NCI-H510A (cell line): ENCODE measurements at places on chromosomes 16 and 17.

DNA sequence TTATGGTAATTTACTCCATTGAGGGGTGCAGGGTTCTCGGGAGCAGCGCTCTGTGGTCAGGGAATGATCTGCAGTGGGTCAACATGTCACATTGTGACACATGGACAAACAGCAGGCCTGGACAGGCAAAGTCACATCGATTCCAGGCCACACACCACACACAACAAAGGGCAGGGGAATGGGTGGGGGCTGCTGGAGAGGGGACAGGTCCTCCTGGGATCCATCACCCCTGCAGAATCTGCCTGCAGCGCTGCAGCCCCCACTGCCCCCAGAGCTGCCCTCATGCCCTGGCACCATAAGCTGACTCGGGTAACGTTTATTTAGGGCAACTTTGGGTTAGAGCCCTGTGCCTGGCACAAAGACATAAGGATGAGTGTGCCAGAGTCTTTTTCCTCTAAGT, 9.1 kb downstream of the PEMT start:
- no peak for DNase-seq

DNA sequence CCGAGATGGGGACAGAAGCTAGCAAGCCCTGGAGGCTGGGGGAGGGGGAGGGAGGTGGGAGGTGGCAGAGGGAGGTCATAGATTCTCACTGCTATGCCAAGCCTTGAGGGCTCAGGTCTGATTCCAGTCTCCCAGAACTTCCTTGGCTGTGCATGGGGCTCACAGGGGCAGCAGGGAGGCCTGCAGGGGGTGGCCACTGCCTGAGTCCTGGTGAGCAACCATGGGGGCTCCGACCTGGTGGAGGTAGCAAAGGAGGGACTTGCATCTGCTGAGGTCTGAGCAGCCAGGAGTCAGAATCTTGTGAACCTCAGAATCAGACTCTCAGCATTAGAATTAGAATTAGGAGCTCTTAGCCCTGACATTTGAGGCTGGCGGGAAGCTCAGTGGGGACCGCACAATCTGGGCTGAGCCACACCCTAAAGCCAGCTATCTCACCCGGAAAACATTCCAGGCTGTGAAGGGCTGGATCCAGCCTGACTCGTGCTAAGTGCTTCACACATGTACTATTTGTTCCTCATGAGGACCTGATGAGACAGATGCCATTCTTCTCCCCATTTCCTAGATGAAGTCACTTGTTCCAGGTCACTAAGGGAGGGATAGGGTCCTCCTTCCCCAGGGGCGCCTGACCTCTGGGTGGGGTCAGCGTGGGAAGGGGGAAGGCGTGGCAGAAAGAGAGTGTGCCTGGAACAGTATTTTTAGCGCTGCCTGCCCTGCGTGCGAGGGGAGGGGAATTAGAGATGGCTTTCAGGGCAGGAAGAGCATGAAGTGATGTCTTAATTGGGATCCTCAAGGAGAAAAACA, 17.3 kb upstream of the KCNJ12 start:
- DNase-seq, result no peak

GRCh38 chr17:82110298-82110697, 12.3 kb upstream of the FASN start:
- no peak for DNase-seq

DNA sequence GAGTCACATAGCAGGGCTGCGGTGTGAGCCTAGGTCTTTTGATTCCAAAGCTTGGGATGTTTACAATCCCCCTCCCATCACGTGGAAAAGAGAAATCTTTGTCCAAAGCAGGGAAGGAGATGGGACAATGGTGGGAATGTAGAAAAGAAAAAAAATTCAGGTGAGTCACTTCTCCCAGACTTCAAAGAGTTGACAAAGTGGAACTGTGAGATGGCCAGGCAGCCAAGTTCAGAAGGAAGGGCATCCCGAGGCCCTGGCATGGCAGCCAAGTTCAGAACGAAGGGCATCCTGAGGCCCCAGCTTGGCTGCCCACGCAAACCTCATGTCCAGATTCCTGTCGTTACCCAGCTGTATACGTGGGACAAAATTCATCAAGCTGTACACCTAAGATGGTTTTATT, 47.5 kb downstream of the FOXL1 start:
- no peak for DNase-seq

DNA sequence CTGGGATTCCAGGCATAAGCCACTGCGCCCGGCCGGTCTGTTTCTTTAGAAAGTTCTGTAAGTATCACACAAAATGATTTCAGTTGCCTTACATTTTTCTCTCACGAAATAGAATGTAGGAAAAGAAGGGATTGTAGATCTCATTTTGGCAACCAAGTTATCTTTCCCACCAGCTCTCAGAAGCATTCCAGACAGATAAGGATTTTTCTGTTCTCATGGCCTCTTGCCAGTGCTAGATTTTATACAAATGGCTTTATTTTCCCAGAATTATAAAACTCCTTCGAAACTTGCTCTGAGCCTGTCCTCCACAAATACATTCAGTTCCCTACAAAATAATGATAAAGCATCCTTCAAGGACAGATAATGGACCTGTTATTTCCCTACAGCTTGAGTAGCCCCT, 46.9 kb downstream of the LCMT1 start:
- DNase-seq, result no peak

DNA sequence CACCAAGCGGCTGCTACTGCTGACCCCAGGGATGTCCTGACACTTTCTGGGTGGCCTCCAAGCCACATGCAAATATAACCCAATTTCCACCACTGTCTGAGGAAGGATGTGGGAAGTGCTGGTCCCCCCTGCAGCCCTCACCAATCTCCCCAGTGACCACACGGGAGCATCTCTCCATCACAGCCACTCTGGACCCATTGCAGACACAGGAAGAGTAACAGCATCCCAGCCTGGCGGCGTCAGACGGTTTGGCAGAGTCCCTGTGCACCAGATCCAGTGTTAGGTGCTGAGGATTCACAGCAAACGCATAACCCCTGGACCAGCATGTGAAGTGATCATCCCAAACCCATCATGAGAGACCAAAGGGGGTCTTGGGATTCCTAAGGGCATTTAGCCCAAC, 163.7 kb upstream of the TNRC6C start:
- DNase-seq, result no peak

GRCh38 chr16:927406-927805, 43.4 kb downstream of the LMF1 start:
- no peak for DNase-seq

DNA sequence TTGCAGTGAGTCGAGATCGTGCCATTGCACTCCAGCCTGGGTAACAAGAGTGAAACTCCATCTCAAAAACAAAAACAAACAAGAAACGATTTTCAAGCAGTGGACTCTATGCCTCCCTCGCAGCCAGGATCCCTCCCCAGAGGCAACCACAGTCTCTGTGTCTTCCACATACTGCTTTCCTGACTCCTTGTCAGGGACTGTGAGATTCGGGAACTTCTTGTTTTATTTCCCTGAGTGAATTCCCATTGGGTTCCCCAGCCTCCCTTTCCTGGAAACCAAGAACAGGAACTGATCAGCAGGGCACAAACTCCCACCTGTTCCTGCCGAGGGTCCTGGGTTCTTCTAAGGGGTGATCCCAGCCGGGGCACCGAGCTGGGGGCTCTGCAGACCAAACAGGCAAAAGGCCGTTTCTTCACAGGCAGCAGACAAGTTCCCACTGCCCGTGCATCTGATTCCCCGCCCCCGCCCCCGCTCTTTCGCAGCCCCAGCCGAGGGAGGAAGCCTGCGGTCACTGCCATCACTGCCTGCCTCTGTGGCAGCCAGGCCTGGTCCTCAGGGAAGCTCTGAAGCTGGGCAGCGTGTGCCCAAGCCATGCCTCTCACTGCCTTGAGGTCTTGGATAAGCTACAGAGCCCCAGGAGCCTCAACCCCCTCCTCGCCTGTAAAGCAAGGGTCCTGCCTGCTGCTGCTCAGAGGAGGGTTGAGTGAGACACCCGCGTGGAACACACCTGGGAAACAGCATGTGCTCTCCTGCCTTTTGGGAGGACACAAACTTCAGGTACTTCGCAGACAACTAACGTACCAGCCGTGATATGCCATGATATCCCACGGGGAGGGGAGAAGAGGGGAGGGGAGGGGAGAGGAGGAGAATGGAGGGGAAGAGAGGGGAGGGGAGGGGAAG, 5.5 kb upstream of the PIEZO1 start:
- no peak for DNase-seq
